ENCODE measurements at places on chromosomes 2 and 18. TPM values are rescaled to one million over a fixed set of nuclear protein-coding genes. Genes with fewer than 3 reads are reported as not detected.
A peak's percentile ranks its signal among the peaks of the same experiment; 100 is the strongest.

- DNase-seq: no peak
Measured at GRCh38 chr18:75643083-75643482, 215.6 kb upstream of the SMIM21 start.

GRCh38 chr18:5294457-5295230 lies 882 bp downstream of the ZBTB14 start:
- DNase-seq: peak; percentile 66

DNA sequence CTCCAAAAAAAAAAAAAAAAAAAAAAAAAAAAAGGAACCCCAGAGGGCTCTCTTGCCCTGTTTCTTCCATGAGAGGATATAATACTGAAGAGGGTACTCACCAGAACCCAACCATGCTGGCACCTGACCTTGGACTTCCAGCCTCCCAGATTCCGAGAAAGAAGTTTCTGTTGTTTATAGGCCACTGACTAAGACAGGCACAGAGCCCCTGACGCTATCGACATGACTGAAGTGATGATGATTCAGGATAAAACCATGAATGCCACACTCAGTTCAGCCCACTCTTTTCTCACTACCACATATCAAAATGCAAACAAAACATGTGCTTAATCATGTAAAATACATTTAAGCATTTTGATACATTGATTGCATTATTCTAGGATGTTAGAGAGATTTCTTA lies 66.1 kb upstream of the CDCA7 start:
- DNase-seq: peak; percentile 6

- DNase-seq: peak; percentile 82
Measured at GRCh38 chr2:217316743-217317142, 456.9 kb upstream of the TNP1 start.

DNA sequence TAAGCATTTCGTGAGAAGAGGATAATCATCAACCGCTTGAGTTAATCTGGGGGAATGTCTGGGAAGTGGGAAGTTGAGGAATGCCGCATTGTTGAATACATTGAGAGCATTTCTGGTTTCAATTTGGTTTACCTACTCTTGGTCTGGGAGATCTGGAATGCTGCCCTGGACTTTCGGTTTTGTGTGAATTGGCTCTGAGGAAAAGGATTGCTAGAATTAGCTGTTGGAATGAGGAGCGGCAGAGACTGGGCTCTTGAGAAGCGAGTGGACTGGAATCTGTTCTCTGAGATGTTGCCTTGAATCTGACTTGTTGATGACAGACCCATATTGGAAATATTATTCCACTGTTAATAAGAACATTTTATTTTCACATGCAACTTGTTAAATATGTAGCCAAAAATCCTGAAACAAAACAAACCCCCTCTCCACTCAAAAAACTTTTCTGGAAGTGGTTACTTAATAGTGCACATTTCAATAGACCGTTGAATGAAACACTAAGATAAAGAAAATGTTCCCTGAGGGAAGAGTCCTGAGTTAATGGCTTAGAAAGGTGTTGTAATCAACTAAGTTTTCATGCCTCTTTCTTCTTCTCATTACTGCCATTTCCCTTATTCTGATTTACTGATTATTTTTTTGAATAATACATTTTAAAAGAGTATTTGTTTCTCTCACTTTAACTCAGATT lies 50.8 kb downstream of the PTPRM start:
- DNase-seq: peak; percentile 97

RNF144A gene
- 0.40 TPM for polyA plus RNA-seq

HOXD9 gene
- not detected for polyA plus RNA-seq

NYAP2 gene
- not detected for polyA plus RNA-seq

- peak; percentile 27 for DNase-seq
Measured at GRCh38 chr18:9437021-9437437, 38.3 kb upstream of the RALBP1 start.

IL36RN gene
- not detected for polyA plus RNA-seq

HOXD4 gene
- polyA plus RNA-seq: not detected

DNA sequence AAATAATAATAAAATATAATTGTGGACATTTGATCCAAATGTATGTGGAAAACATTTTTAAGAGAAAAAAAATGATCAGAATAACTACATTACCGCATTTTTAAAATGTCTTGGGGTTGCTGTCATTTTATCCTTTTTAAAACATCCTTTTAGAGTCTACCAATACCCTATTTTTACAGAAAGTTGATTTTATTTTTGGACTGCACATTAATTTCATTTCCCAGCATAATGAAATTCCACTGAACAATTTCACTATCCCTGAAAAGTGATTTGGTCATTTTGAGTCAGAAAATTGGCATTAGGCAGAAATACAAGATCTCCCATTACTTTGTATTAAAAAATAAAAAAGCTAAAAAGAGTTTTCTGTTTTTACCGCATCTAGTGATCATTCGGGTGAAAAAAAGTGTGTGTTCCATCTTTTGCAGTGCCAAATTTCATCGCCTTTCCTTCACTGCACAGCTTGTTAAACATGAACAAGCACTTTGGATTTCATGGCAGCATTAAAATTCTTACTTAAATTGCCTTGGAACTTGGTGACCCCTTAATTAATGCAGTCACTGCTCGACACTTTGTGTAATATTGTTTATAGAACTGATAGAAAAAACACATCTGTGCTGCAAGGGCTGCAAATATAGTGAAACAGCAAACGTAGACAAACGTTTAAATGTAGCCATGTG lies 611.7 kb downstream of the TSN start:
- no peak for DNase-seq

DNA sequence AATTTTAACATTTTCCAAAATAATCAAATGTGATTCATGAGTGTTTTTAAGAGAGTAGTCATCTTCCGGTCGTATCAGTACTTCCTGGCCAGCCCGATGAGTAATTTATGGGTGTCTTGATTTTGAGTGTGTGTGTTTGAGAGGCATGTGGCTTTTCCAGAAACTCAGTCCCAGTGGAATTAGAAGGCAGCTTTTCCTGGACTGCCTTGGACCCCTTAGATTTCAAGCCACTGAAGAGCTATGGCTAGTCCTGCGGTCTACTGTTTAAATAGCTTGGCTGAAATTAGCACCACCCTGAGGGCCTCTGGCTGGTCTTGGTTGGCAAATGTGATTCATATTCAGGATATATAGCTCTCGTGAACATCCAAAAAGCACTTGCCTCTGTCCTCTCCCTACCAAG lies 59.4 kb downstream of the HK2 start:
- DNase-seq: peak; percentile 88

ASPRV1 gene
- 0.08 TPM for polyA plus RNA-seq

DNA sequence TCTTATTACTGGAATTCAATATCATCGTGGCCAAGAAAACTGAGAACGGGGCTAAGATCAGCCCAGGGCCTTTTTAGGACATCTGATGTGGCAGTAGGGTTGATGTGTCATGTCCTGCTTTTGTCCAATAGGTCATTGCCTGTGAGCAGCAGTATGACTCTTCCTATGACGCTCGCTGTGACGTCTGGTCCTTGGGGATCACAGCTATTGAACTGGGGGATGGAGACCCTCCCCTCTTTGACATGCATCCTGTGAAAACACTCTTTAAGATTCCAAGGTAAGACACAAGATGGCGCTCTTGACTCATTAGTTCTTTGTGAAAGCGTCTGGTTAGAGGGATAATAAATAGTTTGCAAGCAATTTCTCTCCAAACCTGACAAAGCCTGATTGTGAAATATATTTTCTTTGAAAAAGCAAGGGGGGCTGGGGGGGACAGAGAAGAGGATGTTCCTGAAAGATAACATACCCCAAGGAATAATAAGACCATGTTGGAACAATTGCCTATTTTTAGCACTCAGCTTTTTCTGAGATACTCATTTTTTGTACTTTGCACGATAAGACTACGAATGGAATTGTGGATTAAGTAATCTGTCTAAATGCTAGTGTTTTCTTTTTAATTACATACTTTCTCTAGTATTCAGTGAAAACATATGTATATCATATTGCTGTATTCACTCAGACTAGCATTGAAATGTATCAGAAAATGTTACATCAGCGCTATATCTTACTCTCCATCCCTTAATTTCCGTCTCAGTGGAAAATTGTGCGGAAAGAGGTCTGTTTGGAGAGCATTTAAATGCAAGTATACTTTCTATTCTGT lies 58.1 kb downstream of the MYO3B start:
- DNase-seq: peak; percentile 45

DNA sequence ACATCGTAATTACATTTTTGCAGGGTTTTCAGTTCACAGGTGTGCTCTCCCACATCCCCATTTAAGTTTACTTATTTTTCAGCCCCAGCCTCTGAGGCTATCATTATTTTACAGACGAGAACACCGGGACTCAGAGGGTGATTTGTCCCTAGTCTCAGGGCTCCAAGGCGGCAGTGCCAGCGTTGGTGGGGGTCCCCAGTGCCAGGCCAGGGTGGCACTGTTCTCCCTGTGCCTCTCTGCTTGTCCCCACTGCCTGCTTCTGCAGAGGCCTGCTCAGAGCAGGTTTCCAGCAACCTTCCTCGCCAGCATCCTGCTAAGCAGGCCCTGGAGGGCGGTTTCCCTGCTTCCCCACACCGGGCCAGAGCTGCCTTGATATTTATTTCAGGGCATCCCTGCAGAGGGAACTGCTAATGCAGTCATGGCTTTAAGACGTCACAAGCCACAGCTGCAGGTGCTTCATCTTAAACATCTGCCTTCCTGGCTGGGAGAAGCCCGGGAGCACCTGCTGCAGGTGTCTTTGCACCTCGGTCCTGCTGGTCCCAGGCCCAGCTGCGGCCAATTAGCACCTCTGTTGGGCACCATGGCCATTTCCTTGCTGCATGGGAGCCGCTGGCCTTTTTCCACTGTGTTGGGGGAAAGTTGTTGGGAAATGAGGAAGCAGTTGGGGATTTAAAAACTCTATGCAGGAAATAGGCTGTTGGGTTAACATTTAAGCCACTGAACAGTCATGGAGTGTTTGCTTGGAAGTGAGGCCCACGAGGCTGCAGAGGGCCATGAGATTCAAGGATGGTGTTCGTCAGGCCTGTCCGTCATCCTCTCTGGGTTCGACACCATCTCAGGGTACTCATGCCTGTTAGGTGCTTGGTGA lies 22.8 kb downstream of the HPCAL1 start:
- no peak for DNase-seq

- no peak for DNase-seq
Measured at GRCh38 chr2:109494351-109494750, 119.4 kb downstream of the SEPTIN10 start.

DNA sequence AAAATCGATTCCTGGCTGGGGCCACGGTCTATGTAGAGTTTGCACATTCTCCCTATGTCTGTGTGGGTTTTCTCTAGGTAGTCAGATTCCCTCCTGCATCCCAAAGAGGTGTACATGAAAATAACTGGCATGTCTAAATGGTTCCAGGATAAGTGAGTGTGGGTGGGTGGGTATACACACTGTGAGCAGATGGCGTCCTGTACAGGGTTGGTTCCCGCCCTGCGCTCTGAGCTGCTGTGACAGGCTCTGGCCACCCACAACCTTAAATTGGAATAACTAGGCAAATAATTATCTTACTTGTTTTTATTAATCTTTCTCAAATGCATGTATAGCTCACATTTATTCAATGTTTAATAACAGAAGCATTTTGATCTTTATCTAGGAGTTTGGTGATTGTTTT lies 16.3 kb downstream of the THOC1 start:
- DNase-seq: no peak

DNA sequence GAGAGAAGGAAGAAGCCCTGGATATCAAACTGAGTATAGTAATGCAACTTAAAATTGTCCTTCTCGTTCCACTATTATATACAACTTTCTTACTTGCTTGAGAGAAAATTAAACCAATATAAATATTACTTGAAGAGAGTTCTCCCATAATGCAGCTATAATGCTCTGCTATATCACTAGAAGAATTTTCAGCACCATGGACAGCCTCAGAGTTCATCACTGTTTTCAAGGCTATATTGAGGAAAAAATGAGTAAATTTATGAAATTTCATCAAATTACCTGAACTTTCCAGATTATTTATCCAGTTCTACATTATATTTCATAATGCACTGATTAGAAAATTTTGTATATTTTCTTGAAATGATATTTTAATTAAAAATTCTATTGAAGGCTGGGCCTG lies 1053.5 kb upstream of the FAM98A start:
- peak; percentile 1 for DNase-seq

- DNase-seq: no peak
Measured at GRCh38 chr2:237912271-237913192, 53.1 kb downstream of the RAMP1 start.

GRCh38 chr2:37877457-37878315 lies 47.4 kb upstream of the RMDN2 start:
- peak; percentile 74 for DNase-seq

PSD4 gene
- polyA plus RNA-seq: 1.4 TPM

- no peak for DNase-seq
Measured at GRCh38 chr2:189024901-189025618, 50.9 kb downstream of the COL3A1 start.

GRCh38 chr2:229636571-229636970 lies 77.8 kb downstream of the DNER start:
- DNase-seq: no peak

GALNT13 gene
- not detected for polyA plus RNA-seq

MARCO gene
- not detected for polyA plus RNA-seq

- no peak for DNase-seq
Measured at GRCh38 chr2:226790431-226790830, 9.2 kb downstream of the IRS1 start.

DNA sequence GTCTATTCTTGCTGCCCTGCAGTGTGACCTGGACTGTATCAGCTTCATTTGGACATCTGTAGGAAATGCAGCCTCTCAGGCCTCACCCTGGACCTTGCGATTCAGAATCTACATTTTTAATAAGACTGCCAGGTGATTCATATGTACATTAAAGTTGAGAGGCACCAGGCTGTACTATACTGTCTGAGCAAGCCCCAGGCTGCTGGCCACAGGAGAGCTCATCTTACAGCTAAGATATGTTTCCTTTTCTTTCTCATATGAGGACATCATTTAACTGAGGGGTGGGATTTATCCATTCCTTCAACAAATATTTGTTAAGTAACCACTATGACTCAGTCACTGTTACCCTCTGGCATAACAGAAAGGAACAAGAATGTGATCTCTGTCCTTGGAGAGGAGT lies 78.2 kb upstream of the GCFC2 start:
- no peak for DNase-seq

GRCh38 chr18:10860928-10861327 lies 288.4 kb downstream of the PIEZO2 start:
- DNase-seq: no peak

GRCh38 chr2:22078701-22079100 lies 954.9 kb downstream of the TDRD15 start:
- DNase-seq: no peak

DNA sequence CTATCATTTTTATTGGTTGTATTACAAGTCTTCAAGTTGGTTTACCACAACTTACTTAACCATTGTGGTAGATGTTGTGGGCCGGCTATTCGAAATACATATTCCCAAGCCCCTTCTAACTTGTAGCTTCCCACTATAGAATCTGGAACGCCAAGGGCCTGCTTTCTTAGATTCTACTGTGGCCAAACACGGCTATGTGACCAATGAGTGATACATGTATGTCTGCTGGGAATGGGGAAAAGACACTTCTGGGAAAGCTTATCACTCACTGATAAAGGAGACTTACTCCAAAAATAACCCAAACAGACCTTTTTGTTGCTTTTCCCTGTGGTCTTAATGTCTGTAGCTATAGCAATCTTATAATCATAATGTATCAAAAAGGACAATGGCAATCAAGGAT lies 24.5 kb downstream of the STRN start:
- DNase-seq: no peak

ARHGAP15 gene
- 0.07 TPM for polyA plus RNA-seq

- DNase-seq: no peak
Measured at GRCh38 chr2:170829036-170829435, 12.3 kb downstream of the GAD1 start.

ACTR1B gene
- 38.3 TPM for polyA plus RNA-seq

- peak; percentile 40 for DNase-seq
Measured at GRCh38 chr2:102975996-102976975, 214.5 kb downstream of the TMEM182 start.

ERCC3 gene
- polyA plus RNA-seq: 47.8 TPM

COL4A4 gene
- 0.76 TPM for polyA plus RNA-seq

CHRND gene
- polyA plus RNA-seq: not detected

- DNase-seq: peak; percentile 76
Measured at GRCh38 chr18:12608301-12608700, 49.6 kb downstream of the SPIRE1 start.
